ENCODE measurements at places on chromosomes 2 and 18.

DNA sequence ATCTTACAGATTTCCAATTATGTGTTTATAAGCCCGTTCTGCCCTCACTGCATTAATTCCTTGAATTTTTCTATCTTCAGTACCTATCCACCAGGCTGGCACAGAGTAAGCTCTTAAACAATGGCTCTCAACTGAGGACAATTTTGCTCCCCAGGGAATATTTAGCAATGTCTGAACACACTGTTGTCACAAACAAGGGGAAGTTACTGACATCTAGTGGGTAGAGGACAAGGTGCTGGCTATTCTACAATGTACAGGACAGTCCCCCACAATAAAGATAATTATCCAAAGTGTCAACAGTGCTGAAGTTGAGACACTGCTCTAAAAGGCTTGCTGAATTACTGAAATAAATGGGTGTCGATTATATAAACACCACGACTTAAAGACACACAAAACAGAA is 5.0 kb downstream of the NDUFS1 start:
- no peak for DNase-seq

GRCh38 chr2:238895891-238896600 is 48.2 kb downstream of the TWIST2 start:
- no peak for DNase-seq

GRCh38 chr18:44594799-44595467 is 85.8 kb upstream of the SETBP1 start:
- no peak for DNase-seq

DNA sequence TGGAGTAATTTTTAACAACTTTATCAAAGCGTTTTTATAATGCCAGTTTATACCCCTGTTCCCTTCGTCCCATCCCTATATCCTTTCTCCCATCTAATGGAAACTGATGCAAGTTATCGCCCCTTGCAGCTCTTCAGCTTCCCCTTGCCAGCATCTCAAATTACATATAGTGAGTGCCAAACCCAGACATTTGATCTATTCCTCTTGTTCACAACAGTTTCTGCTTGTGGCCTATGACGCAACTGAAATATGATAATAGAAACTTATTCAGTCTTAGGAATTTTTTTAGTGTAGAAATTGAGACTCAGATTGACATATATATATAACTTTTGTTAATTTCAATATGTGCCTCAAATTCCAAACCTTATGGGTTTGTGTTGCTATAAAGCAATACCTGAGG is 562.2 kb upstream of the VWC2L start:
- no peak for DNase-seq

DNA sequence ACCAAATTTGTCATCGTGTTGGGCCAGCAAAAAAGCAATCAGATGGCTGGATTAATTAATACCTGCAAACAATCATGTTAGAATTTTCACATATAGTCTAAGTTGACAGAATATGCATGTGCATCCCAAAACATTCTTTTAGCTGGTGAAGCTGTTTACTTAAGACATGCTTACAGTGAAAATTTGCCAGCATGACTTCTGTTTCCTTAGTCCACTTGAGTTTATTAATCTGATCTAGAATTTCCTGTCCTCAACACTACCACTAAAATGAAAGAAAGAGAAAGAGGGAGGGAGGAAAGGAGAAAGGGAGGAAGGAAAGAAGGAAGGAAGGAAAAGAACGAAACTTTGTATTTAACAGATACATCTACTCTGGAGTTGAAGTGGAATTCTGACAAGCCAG is 2109.9 kb upstream of the PIK3C3 start:
- no peak for DNase-seq
